Kidney glomerular epithelial cell (primary cell): ENCODE measurements at places on chromosomes 12 and 14.

GRCh38 chr14:67228325-67228984 is 12.8 kb upstream of the PALS1 start:
- DNase-seq: no peak

- no peak for DNase-seq
Observed at GRCh38 chr12:131917711-131918306, 11.3 kb upstream of the PUS1 start.

GRCh38 chr12:45863332-45863731 is 127.0 kb downstream of the SCAF11 start:
- DNase-seq: no peak

DNA sequence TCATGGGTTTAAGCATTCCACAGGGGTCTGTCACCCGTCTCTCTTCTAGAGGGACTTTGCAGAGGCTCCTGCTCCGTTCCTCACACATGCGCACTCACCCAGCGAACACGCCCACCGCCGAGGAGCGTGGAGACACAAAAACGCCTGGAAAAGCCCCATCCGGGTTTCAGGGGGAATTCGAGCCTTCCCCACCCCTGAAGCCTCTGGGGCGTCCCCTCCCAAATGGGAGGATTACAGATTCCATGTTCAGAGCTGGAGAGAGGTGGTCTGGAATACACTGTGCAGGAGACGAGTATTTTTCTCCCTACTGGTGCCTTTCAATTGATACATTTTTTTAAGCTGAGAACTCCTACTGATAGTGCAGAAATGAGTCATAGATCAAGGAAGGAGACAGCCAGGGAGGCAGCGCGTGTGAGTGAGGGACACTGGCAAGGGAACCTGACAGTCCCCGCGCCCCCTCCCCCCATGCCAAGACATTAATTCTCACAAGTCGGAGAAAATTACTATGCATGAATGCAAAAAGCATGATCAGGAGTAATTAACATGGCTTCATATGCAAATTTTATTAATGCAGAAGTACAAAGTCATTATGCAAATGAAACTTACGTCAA is 36.9 kb downstream of the BCL11B start:
- DNase-seq: no peak

DNA sequence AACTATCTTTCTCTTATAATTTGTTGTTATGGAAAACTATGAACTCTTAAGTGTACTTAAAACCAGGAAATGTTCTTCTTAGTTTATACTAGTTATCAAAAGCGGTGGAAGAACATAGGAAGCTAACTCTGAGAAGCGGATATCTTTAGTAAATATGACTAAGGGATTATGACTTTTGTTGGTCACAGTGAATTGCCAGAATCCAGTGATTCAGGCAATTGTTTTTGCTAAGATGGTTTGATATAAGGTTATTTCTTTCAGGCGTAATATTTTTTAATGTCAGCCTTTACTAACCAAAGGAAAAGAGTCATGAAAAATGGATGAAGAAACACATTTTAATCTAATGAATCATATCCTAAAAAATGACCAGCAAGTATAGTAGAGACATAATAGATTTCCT is 473.5 kb downstream of the FOXG1 start:
- peak; percentile 20 for DNase-seq
